ENCODE measurements at places on chromosomes 13 and 19.

DNA sequence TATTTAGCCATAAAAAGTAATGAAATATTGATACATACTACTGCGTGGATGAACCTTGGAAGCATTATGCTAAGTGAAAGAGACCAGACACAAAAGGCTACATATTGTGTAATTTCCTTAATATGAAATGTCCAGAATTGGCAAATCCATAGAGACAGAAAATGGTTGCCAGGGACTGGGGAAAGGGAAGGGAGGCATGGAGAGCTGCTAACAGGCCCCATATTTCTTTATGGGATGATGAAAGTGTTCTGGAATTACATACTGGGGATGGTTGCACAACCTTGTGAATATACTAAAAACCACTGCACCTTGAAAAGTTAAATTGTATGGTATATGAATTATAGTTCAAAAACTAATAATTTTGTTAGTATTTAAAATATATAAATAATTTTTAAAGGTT is 3.6 kb downstream of the IFT88 start:
- no peak for DNase-seq

- peak; percentile 20 for DNase-seq
Measured at GRCh38 chr19:44512326-44513298, 12.3 kb upstream of the ZNF180 start.

GRCh38 chr13:33349986-33350826 is 64.7 kb upstream of the STARD13 start:
- DNase-seq, result no peak

- peak; percentile 74 for DNase-seq
Measured at GRCh38 chr19:43594710-43595604, 977 bp downstream of the IRGQ start.

GRCh38 chr13:40969169-40969901 is 49.8 kb downstream of the ELF1 start:
- DNase-seq, result no peak

- peak; percentile 45 for DNase-seq
Measured at GRCh38 chr13:42594481-42595252, 20.7 kb downstream of the TNFSF11 start.

DNA sequence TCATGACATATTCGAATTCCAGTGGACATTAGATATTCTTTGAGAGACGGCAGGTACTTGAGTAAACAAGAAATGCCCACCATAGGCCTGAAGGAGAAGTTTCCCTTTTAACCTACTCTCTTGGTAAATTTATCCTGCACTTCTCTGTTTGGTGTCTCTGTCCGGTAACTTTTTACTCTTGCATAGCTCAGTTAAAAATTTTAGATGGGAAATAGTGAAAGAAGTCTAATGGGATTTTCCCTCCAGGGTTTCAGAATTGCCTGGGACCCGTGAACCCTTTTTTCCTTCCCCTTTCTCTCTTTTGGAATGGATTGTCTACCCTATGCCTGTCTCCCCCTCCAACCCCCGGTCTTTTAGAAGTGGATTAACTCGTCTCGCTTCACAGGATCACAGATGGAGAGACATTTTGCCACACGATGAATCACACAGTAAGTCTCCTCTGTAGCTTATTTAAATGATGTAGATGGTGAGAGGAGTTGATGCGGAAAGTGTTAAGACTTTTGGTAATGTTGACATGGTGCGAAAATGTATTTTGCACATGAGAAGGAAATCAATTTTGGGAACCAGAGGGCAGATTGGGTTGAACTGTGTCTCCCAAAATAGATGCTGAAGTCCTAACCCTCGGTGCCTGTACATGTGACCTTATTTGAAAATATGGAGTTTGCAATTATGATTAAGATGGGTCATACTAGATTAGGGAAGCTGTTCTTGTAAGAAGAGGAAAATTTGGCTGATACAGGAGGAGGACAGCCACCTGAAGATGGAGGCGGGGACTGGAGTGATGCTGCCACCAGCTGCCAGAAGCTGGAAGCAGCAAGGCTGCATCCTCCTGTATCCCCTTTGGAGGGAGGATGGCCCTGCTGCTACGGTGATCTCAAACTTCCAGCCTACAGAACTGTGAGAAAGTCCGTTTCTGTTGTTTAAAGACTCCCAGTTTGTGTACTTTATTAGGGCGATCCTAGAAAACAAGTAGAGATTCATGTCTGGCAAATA is 711 bp upstream of the MIPEP start:
- DNase-seq, result no peak

DNA sequence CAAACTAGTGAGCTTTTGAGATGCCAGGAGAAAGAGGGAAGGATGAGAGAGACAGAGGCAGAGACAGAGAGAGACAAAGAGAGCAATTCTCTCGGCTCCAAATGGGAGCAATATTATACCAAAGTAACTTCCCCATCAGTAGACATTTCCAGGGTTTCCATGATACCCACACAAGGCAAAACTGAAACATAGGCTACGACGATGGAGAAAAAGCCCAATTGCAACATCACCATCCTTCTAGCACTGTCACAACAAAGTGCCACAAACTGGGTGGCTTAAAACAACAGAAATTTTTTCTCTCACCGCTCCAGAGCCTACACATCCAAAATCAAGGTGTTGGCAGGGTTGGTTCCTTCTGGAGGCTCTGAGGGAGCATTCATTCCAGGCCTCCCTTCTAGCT is 81.4 kb downstream of the KCTD12 start:
- DNase-seq, result no peak

DNA sequence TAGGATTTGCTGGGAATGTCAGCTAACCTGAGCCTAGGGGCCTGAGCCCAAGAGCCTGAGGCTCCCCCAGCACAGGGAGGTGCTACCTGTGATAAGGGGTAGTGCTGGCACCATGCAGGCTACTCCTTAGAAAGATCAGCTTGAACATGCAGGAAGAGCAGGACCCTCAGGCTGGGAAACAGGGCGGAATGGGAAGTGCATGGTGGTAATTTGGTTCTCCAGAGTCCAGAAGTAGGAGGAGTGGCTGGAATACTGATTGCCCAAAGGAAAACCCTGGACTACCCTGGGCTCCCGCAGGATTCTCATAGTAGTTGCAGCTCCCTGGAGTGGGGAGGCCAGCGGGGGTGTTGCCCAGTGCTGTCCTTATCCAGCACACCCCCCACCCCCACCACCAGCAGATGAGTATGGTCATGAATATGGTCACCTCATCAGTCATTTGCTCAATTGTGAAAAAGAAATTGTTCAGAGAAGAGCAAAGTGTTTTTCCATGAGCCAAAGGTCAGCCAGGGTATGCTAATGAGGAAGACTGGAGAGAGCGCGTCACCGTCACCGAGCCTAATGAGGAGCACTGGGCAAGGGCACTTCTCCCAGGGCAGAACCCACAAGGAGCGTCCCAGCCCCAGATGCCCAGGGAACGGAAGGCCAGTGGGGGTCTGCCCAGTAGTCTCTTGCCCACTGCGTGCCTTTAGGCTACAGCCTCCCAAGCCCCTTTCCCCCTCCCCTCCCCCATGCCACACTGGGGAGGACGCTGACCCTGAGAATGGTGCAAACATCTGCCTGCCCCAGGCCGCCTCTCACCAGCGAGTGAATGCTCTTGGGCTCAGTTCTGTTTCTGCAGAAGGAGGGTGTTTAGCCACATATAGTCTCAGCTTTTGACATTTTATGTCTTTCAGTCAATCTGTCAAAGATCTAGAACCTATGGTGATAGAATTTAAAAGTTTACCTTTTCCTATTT is 5.3 kb downstream of the SLC25A15 start:
- no peak for DNase-seq

DNA sequence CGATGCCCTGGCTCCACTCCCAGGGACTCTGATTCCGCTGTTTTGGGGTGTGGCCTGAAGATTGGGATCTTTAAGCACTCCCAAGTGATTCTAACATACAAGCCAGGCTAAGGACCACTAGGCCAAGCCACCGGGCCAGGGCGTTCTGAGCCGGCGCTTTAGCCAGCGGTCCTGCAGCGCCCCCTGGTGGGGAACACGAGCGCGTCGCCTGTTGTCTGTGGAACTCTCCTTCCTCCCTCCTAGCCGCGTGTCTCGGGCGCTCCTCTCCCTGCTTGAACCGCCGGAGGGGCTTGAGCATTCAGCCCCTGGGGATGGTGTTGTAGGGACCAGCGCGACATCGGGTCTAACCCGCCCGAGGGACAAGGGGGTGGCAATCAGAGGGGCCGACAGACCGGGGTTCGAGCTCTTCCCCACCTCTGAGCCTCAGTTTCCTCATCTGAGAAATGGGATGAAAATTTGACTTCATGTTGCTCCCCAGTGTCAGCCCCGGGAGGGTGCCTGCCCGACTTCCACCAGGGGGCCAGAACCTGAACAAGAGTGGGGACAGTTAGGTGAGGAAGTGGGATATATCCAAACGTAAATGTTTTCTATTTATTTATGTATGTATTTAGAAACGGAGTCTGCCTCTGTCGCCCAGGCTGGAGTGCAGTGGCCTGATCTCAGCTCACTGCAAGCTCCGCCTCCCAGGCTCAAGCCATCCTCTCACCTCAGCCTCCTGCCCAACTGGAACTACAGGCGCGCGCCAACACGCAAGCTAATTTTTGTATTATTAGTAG is 18.0 kb upstream of the PNMA8B start:
- DNase-seq, result peak; percentile 80

DNA sequence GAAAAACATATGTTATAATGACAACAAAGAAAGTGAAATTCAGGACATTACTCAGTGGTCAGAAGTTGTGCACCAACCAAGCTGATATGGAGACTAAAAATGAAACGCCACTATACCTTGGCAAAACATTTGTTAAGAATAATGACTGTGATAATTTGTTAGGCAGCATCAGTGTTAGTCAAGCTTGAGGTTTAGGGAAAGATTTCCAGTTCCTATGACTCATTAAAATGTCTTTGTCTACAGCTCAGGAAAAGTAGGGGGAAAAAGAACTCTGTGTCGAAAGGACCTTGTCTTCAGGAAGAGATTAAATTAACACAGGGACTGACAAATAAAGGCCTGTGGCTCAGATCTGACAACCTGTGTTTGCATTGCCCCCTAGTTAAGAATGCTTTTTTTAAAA is 764.1 kb upstream of the SLITRK6 start:
- no peak for DNase-seq

DNA sequence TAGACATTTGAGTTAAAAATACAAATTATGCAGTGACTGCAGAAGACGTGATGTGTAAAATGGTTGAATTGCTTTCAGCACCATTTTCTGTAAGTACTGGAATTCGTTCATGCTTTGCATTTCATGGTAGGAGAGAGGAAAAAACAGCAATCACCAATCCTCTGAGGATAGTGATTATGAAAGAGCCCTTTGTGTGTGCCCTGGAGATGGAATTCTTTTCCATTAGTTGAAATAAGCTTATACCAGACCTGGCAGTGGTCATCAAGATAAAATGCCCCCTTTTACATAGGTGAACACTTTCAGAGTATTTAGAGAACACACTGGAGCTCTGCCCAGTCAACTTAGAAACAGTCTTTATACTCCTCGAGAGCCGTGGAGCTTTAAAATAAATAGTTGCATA is 1.7 kb downstream of the CNMD start:
- no peak for DNase-seq

DNA sequence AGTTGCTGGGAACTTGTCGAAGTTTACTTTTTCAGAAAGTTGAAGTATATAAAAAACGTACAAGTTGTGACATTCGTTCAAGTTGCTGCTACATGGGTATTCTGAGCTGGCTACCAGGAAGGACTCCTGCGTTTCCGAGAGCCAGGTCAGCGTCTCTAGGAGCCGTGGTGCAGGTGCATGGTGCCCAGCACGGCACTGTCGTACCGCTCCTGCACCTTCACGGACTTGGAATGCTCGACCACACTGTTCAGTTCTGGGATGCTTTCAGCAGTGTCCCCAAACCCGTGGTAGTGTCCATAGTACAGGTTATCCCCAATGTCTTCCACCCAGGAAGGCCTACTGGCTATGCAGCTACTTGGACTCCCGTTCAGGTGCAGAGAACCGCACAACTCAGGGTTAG is 35.4 kb downstream of the ANKRD10 start:
- DNase-seq, result no peak

DNA sequence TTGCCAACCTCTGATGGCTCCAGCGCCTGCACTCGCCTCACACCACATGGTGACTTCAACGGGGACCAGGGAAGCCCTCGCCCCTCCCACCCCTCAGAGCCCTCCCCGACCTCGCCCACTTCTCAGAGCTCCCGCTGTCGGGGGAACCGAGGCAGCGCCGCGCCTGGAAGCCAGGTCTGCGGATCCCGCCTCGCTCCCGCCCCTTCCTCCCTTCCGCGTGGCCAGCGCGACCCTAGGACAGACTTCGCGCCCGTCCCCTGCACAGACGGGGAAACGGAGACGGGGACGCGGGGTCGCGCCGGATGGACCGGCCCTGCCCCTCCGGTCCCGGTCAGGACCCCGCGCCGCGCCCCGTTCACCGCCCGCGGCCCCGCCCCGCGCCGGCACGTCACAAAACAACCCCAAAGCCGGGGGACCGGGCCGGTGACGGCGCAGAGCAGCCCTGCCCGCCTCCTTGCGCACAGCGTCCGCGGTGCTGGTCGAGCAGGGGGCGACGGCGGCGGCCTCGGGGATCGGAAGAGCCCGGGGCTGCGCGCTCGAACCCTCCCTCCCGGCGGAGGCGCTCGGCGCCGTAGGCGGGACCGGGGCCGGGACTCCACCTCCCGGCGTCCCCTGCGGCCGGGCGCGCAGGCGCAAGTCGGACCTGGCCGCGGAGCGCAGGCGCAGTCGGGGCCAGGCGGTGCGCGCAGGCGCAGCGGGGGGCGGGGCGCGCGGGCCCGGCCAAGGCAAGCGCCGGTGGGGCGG is 379 bp upstream of the CDC34 start:
- DNase-seq, result peak; percentile 91

DNA sequence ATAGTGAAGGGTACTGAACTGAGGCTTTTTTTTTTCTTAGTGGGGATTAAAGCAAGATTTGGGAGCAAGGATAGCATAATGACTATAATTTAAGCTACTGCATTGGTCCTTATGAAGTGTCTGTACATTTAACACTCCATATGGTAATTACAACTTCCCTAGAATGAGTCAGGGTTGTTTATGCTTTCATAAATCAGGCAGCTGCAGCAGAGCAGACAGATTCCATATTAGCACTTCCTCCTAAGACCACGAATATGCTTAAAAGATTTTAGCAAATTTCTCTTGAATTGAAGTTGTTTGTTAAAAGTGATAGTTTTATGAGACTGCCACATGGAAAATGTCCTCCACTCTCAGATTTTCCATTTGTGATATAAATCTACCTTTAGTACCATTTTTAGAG is 401.1 kb upstream of the SPRY2 start:
- no peak for DNase-seq

DNA sequence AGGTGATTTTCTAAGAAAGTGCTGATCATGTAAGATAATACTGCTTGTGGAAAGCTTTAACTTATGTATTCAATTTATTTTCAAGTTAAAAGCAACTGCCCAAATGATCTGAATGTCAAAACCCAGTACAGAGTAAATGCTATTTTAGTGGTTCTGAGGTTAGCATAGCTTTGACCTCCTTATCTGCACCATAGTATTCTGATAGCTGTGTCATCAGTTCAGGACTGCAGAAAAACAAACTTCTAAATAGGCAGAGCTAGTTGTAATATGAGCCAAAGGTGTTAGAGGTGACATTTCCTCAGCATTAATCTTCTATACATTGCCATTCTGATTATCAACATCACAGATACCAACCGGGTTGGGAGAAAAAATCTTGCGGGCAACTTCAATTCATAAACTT is 758.7 kb downstream of the SLITRK5 start:
- DNase-seq, result no peak

DNA sequence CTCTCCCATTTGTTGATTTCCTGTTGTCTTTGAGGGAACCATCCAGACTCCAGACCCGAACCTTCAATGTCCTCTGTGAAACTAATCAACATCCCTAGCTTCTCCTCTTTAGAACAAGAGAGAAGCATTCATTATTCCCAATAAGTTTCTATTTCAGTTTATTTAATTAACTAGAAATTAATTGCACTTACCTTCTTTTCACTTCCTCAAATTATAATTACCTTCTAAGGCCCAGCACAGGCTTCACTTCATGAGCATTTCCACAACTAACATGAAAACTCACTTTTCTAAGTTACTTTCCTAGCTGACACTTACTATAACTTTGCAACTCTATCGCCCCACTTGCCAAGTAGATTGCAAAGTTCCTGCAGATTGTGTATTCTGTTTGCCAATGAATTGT is 71.6 kb upstream of the HTR2A start:
- no peak for DNase-seq
